ENCODE measurements at places on chromosomes 16 and 17.

DNA sequence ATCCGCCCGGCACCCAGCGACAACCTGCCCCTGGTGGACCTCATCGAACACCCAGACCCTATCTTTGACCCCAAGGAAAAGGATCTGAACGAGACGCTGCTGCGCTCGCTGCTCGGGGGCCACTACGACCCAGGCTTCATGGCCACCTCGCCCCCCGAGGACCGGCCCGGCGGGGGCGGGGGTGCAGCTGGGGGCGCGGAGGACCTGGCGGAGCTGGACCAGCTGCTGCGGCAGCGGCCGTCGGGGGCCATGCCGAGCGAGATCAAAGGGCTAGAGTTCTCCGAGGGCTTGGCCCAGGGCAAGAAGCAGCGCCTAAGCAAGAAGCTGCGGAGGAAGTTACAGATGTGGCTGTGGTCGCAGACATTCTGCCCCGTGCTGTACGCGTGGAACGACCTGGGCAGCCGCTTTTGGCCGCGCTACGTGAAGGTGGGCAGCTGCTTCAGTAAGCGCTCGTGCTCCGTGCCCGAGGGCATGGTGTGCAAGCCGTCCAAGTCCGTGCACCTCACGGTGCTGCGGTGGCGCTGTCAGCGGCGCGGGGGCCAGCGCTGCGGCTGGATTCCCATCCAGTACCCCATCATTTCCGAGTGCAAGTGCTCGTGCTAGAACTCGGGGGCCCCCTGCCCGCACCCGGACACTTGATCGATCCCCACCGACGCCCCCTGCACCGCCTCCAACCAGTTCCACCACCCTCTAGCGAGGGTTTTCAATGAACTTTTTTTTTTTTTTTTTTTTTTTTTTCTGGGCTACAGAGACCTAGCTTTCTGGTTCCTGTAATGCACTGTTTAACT lies 1.0 kb downstream of the NOG start:
- DNase-seq = no peak

- no peak for DNase-seq
These were observed 52.5 kb downstream of the PIPOX start for GRCh38 chr17:29095439-29095838.

DNA sequence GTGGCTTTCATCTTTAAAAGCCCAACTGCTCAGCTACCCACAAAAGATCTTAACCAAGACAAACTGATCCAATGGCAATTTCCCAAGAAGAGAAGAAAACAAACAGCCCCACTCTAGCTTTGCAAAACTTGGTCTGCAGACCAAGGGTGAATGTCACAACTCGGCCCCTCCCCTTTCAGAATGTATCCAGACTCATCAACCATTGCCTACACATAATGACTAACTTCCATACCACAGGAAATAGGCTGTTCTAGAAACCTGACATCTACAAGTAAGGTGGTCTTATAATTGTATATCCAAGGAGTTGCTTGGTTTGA lies 16.0 kb downstream of the DCUN1D3 start:
- DNase-seq = no peak

GRCh38 chr16:20626966-20627365 lies 50.8 kb upstream of the ACSM2B start:
- DNase-seq = no peak

DNA sequence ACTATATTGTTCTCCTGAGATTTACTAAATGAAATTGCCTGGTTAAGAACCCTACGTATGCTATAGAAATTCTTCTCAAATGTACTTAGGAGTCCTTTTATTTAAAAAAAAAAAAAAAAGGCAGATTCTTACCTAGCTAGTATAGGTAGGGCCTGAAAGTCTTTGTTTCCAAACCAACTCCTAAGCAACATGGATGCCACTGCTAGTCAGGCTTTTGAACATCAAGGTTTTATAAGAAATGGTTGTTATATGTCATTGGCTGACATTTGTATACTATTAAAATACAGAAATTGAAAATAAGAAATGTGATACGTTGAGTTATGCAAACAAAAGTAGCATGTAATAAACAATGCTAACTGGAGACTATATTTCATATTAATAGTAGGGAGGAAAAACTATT lies 1.2 kb downstream of the EVI2A start:
- DNase-seq = no peak

All from NCI-H187 (cell line).